ENCODE measurements at places on chromosomes 6 and 20. TPM values are rescaled to one million over a fixed set of nuclear protein-coding genes. Genes with fewer than 3 reads are reported as not detected.

DNA sequence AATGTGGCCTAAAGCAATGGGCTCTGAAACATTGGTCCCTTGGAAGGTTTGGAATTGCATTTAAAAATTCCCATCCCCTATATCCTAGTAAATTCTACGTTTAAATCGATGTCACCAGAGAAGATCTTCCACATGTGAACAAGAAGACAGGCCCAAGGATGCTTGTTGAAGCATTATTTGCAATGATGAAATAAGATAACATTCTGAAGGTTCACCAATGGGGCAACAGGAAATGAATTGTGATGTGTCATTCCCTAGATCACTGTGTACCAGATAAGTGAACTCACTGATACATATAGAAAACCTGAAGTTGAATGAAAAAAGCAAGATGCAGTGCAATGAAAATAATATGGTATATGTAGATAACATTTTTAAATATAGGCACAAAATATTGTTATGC lies 464.3 kb upstream of the BTBD3 start:
- no peak for DNase-seq

- peak; percentile 59 for DNase-seq
Observed at GRCh38 chr6:3259491-3259958, 778 bp downstream of the PSMG4 start.

Gene TSPYL1
- 74.7 TPM for total RNA-seq

DNA sequence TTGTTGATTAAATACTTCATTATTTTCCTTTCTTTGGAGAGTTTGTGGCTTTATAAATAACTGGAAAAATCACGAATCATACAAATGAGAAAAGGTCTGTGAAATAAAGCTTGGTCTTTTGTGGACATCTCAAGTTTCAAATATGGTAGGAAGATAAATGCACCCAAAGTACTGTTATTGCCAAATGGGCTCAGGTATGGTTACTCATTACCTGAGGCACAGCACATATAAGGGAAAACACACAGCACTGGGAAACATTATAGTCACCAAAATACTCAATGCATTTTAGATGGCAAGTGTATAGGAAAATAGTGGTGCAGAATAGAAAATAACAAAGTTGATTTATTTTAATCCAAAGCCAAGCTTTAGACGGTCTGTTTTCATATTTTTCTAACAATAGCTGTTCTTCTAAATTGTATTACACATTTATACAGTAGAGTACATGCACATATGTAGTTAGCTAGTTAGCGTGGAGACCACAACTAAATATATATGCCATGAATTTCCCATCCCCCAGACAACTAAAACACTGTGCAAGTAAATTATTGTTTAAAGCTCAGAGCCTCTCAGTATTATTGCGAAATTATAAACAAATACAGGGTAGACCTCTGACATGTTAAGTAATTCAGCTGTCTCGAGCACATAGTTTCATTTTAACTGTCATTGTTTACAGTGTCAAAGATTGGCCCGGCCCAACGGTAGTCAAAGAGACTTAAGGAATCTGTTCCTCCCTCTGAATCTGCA lies 336.0 kb downstream of the SYNE1 start:
- DNase-seq = no peak

Gene SNX21
- total RNA-seq = 67.3 TPM

Gene FOXP4
- 4.1 TPM for total RNA-seq

- peak; percentile 62 for DNase-seq
Observed at GRCh38 chr6:113632220-113632864, 224.8 kb upstream of the MARCKS start.

DNA sequence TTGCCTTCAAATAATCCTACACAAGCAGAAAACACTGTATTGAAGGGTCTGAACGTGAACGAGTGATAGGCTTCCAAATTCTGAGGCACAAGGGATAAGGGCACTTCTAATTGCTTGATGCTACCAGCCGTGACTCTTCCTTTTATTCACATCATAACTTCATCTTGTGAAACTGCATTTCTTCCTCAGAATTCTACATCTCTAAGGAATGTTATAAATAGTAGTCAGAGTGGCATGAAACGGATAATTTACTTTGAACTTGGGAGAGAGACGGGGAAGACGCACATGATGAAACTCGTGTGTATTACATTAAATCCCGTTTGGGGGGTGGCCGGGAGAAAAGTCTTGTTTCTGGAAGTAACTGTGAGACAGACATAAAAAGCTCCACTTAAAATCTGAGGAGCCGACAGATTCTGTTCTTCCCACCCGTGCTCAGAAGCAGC lies 754 bp downstream of the HDDC2 start:
- no peak for DNase-seq

GRCh38 chr20:56002908-56003800 lies 2.2 kb downstream of the CBLN4 start:
- DNase-seq = peak; percentile 3

Gene RSPO3
- 1.2 TPM for total RNA-seq

Gene SNAP25
- 2.2 TPM for total RNA-seq

DNA sequence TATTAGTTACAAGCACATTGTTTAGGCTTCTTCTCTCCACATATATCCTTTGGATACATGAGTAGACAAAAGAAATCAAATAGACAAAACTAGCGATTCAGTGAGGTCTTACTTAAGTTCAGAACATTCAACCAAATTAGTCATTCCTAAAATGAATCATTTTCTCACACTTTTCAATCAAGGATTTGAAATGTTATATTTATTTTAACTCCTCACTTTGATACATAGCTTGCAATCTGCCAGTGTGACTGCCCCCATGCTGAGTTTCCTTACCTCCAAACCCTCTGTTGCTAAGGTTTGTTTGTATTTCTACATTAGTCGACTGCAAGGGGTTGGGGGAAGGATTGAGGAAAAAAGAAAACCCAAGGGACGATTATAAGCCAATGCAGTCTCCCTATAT lies 3.5 kb upstream of the MOXD1 start:
- no peak for DNase-seq

GRCh38 chr6:19692506-19693298 lies 144.5 kb upstream of the ID4 start:
- no peak for DNase-seq

GRCh38 chr20:42098418-42098817 lies 480.2 kb upstream of the CHD6 start:
- no peak for DNase-seq

- no peak for DNase-seq
Observed at GRCh38 chr6:26333476-26334297, 31.3 kb upstream of the BTN3A2 start.

DNA sequence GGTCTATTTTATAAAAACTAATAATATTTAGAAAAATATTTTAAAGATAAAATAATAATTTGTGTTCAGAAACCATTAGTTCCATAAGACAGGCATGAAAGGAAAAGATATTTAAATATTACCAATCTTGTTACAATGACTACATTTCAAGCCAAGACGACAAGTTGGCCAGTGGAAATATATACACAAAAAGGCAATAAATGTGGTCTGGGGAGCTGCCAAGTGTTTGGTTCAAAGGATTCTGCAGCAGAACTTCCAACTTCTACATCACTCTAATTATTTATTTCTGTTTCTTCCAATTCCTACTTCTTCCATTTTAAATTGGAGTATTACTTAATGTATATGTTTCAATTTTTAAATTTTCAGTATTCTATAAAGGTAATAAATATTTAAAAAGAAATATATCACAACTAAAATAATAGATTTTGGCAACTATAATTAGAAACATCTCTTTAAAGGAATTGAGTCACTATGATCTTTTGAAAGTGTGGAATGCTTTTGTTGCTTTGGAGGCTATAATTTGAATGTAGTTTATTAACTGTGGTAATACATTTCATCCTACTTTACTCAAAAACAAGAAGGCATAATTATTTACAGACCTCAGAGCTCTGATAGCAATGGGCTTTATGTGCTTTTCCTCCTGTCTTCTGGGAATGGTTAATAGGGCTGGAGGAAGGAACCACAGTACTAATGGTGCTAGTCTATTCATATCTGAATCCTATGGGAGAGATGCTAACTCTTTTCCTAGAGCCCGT lies 129.7 kb upstream of the FAM184A start:
- peak; percentile 22 for DNase-seq

Gene TRPC4AP
- 64.0 TPM for total RNA-seq

Gene ENPP4
- total RNA-seq = 44.0 TPM

DNA sequence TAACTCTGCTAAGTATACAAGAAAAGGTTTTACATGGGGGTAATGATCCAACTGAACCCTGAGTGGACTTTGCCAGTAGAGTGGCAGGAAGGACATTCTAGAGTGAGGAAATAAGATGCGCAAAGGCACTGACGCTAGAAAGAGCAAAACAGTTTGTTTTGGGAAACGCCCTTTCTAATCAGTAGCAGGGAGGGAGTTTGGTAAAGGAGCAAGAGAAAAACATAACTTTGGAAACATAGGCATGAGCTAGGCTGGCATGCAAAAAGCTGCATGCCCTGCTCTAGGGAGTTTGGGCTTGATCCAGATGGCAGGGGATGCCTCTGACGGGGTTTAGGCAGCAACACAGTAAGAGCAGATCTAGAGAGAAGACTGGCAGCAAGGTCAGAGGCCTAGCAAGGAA lies 135.2 kb downstream of the DST start:
- no peak for DNase-seq

GRCh38 chr20:63497946-63498935 lies 642 bp downstream of the EEF1A2 start:
- no peak for DNase-seq

- no peak for DNase-seq
Observed at GRCh38 chr6:2870046-2870636, 28.5 kb upstream of the SERPINB1 start.

DNA sequence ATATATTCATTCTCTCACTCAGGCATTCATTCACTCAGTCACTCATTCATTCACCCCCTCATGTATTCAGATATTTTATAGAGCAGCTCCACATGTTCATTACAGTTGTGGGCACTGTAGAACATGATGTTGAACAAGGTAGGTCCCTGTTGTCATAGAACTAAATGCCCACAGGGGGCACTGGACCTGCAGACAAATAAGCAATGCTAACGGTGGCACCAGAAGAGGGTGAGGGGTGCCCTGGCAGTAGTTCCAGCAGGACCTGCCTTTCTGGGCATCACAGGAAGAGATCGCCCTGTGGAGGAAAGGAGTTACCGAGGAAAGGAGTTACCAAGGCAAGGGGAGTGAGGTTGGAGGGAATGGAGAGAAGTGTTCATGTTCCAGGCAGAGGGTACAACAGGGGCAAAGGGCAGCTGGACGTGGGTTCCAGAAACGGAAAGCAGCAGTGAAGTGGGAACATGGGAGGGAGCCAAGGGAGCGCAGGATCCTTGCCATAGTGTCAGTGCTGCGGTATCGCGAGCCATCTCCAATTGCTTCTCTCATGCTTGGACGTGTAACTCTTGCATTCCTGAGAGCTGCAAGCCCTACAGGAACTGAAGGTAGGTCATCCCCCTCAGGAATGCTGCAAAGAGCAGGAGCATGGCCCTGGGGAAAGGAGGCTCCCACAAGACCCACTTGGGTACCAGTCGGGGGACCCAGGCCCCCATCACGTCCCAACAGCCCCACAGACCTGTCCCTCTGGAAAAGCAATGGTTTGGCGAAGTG lies 128.2 kb downstream of the EDN3 start:
- no peak for DNase-seq

Gene CCND3
- total RNA-seq = 20.3 TPM

Gene ADGRF1
- 9.4 TPM for total RNA-seq

Gene CDC5L
- 38.5 TPM for total RNA-seq

Gene KHDC1L
- total RNA-seq = not detected

- DNase-seq = no peak
Observed at GRCh38 chr20:11063444-11063843, 389.6 kb upstream of the JAG1 start.

GRCh38 chr6:106799031-106799894 lies 169.9 kb downstream of the QRSL1 start:
- DNase-seq = peak; percentile 24

Gene SLPI
- total RNA-seq = 181 TPM

Gene GPX6
- not detected for total RNA-seq

Gene CLVS2
- total RNA-seq = 0.10 TPM

- no peak for DNase-seq
Observed at GRCh38 chr6:21420146-21420878, 173.2 kb upstream of the SOX4 start.

GRCh38 chr6:1610497-1611321 lies 994 bp downstream of the FOXC1 start:
- peak; percentile 35 for DNase-seq

DNA sequence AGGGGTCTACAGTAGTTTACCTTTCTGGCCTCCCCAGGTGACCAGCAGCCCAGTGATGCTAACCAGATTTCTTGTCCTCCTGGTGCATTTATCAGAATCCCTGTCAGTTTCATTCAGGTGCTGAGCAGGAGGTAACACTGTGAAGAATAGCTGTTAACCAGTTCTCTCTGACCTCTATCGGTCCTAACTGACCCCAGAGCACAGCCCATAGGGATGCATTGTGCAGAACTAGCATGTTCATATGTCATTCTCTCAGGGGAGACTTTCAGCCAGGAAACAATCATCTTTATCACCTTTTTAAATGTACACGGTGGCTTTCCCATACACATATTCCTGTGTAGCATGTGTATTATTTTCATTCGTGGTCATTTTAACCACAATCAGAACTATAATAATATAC lies 49.9 kb downstream of the CNR1 start:
- DNase-seq = no peak

Gene NKX2-4
- not detected for total RNA-seq

DNA sequence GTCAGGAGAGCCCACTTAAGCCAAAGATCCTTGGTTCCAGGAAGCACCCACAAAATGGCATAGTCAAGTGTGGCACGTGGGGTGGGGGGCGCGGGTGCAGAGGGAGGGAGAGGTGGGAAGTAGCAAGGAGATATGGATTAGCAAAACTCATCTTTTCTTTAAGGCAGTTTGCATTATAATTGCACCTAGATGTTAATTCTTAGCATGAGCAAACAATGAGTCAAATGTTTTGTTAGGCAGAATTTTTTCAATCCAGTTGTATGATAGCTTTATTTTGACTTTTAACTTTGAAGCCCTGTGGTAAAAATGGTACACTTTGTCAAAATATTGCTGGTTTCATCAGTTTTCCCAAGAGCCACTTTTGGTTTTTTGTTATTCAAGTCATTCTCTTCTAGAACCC lies 15.0 kb downstream of the SCAND1 start:
- no peak for DNase-seq

Gene BMP5
- total RNA-seq = 13.5 TPM

GRCh38 chr6:161481786-161482516 lies 208.1 kb upstream of the AGPAT4 start:
- DNase-seq = no peak

Gene ZBTB46
- 28.6 TPM for total RNA-seq

- no peak for DNase-seq
Observed at GRCh38 chr6:111992851-111993250, 61.1 kb upstream of the CCN6 start.

- DNase-seq = no peak
Observed at GRCh38 chr20:11332381-11332780, 585.3 kb upstream of the BTBD3 start.

Measured in tongue (tissue), 3 donors.